ENCODE measurements at places on chromosomes 3 and 15.

DNA sequence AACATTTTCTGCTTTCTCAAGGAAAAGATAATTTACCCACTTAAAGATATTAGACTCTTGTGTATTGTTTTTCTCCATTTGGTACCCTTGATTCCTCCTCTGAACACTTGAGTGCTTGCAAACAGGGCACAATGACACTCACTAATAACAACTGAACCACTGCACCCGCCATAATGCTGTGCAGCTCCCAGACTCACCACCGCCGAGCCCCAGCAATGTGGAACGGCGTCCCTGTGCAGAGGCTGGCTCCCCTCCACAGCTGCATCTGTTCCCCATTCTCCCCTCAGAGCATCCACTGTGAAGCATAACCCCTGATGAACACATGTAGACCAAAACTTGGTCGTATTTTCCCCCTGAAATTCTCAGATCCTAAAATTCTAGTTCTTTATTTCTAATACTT is 276.2 kb upstream of the PLSCR5 start:
- DNase-seq, result no peak

GRCh38 chr3:11464356-11464755 is 179.4 kb downstream of the VGLL4 start:
- DNase-seq, result no peak

GRCh38 chr3:182862159-182862860 is 69.0 kb downstream of the ATP11B start:
- no peak for DNase-seq

DNA sequence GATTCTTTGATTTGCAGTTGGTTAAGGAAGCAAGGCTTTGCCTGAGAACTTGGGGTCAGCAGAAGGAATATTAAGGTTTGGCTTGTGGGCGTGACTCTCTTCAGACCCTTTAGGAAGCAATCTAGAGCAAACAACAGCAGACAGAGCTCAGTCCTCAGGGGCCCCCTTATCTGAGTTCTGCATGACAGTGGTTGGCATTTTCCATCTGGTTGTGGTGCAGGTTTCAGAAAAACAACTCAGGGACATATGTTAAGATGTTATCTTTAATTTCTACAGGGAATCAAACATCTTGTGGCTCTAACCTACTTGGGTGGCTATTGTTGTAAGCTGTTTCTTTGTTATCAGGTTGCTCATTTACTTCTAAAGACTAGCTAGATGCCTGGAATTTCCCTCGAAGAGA is 141.4 kb downstream of the VPS8 start:
- no peak for DNase-seq

- DNase-seq, result peak; percentile 37
These were observed 9.4 kb downstream of the IGF1R start for GRCh38 chr15:98657721-98658120.

- no peak for DNase-seq
These were observed 95.8 kb upstream of the ABHD17C start for GRCh38 chr15:80599359-80599758.

DNA sequence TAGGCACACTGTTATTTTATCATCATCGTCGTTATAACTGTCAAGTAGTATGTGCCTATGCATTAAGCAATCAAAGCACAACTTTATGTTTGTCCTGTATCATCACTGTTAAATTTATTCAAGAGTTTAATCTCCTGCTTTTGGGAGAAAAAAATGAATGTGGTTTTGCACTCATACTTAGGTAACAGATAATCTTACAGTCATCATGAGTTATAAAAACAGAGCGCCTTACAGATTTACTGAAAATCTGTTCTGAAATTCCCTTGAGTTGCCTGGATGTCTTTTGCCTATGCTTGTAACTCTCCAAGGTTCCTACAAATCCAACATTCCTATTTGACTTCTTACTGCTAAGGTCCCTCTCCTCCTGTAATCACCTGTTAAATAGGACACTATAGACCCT is 307.3 kb downstream of the ZIC4 start:
- DNase-seq, result peak; percentile 2

DNA sequence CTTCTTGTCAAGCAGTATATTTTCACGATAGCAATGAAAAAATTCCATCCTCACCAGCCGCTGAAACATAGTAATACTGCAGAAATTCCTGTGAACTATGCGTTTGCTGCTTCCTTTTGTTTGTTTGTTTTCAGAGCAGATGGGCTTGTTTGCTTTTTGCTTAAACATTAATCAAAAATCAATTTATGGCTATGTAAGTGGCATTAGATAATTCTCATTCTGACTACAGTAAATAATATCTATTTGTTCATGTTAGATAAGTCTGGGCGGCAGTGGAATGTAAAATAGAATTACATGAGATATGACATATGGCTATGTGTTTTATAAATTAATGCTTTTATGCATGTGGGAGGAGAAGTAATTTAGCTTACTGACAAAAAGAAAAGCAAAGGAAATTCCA is 163.7 kb downstream of the PGPEP1L start:
- DNase-seq, result no peak

- peak; percentile 20 for DNase-seq
These were observed 261.3 kb upstream of the NECTIN3 start for GRCh38 chr3:110810356-110810755.

DNA sequence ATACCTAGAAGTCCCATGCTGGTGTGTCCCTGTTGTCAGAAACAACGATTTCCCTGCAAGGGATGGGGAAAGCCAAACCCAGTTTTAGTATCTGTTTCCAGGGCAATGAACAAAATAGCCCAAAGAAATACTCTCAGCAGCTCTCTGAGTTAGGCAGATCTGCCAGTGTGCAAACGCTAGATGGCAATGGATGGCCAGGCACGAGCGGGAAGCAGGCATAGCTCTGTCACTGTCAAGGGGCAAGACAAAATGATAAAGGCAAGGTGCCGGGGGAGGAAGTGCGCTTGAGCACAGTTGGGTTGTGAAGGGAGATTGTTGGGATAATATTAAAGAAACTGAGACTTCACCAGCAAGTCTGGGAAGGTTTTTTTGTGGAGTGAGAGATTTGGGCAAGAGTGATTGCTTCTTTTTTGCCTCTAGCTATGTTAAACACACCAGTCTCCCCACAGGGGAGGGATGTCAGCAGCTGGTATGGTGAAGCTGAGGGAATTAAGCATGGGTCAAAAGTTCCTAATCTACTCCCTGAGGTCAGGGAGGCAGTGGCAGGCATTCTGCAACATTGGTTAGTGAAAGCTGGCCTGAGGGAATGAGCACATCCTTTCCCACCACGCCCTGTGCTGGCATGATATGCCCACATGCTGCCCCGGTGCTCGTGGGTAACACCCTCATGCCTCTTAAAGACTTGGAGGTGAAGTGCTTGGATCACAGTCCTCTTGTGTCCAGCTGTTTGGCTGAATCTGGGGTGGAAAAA is 117.5 kb downstream of the PDCD6IP start:
- peak; percentile 48 for DNase-seq

DNA sequence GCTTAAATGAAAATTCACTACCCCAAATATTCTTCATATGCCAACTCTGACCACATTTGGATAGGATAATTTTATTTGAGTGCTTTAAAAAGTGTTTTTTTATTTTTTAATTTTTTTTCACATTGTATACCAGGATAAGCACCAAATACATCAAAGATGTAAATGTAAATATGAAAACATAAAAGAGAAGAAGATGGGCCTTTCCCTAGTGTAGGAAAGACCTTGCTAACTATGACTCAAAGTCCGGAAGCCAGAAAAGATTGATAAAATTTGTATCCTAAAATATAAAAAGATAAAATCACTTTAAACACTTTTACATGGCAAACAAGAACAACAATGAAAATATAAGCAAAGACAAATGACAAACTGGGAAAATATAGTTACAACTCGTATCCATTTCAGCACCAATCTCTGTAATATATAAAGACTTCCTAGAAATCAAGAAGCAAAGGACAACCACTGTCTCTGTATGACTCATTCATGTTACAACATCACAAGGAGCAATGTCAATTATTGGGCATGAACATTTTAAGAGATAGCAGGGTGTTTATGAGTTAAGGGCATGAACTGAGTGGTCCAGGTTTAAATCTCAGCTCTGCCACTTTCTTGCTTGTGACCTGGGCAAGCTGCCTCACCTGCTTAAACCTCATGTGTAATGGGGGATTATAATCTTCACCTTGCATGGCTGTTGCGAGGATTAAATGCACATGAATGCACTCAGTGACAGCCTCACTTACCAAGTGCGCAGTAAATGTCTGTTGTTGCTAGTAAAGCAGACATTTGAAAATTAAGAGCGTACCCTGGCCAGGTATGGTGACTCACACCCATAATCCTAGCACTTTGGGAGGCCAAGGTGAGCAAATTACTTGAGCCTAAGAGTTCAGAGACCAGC is 25.3 kb upstream of the ARHGEF3 start:
- DNase-seq, result no peak

- no peak for DNase-seq
These were observed 8.9 kb upstream of the SEMA5B start for GRCh38 chr3:123036352-123037014.

GRCh38 chr3:161042023-161042501 is 63.1 kb downstream of the B3GALNT1 start:
- DNase-seq, result peak; percentile 92

- no peak for DNase-seq
These were observed 375.3 kb downstream of the TBC1D5 start for GRCh38 chr3:17367171-17367570.

DNA sequence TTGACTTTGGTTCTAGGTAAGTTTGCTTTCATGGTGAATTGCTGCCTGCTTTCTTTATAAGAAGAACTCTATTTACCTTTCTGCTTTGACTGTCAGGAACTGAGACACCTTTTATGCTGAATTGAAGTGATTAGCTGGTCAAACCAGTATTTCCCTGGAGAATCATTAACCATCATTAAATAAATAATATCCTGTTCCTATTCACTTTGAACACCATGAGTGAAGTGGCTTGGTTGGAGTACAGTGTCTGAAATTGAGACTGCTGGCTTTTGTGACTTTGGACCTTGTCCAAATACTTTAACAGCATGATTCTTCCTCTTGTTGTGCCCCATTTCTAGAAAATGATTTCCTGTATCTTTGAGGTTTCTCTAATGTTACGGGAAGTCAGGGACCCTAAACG is 5.6 kb upstream of the TMEM62 start:
- DNase-seq, result no peak

- DNase-seq, result no peak
These were observed 115.4 kb downstream of the OXNAD1 start for GRCh38 chr3:16380421-16380820.

DNA sequence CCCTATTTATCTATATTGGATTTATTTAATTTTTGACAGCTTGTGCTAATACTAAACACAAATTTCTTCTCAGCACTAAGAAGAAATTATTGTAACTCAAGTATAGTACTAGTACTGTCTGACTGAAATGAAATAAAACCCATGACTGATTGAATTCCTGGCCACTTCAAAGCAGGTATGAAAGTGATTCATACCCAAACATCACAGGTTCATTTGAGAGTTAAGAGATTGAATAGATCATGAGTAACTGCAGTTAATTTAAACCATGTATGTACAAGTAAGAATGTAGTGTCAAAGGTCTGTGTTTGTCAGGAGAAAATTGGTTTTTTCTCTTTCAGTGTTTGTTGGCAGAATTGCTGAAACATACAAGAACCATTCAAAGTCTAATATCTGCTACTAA is 332.0 kb upstream of the GRM7 start:
- no peak for DNase-seq

DNA sequence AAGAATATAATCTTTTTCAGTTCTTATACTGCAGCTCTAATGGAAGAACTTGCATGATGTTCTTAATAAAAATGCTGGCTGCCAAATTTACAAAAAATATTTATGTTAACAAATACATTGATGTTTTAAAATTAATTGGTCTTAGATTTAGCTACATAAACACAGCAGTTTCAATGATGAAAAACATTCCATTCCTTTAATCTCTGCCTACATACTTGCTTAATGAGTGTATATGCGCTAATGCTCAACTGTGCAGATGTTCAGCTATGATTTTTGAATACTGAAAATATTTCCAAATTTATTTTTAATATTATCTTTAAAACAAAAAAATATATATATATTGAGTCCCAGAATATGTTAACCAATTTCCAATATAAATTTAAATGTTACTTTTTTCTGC is 867.4 kb downstream of the ROBO1 start:
- DNase-seq, result no peak

GRCh38 chr15:93866476-93866875 is 364.9 kb upstream of the MCTP2 start:
- no peak for DNase-seq

GRCh38 chr15:29638781-29639180 is 183.5 kb downstream of the TJP1 start:
- DNase-seq, result peak; percentile 57

DNA sequence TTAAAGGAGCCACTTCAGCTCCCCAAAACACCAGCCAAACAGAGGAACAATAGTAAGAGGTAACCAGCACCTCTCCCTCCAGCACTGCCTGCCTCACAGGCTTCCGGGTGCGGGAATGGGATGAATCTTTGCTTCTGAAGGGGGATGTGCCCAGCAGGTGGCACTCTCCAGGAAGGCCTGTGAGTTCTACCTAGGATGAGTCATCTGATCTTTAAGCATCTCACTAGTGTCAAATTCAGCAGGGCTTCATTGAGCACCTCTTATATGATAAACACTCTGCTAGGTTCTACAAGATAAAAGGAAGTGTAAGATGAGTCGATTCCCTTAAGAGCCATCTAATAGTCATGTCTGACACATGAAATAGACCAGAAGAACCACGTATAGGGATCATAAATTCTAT is 237.4 kb upstream of the UMPS start:
- DNase-seq, result peak; percentile 60

GRCh38 chr3:18481946-18482548 is 56.9 kb upstream of the SATB1 start:
- DNase-seq, result no peak

- DNase-seq, result peak; percentile 32
These were observed 32.9 kb downstream of the DAPK2 start for GRCh38 chr15:64013179-64014062.

- no peak for DNase-seq
These were observed 528.8 kb downstream of the SHQ1 start for GRCh38 chr3:72319194-72320094.

DNA sequence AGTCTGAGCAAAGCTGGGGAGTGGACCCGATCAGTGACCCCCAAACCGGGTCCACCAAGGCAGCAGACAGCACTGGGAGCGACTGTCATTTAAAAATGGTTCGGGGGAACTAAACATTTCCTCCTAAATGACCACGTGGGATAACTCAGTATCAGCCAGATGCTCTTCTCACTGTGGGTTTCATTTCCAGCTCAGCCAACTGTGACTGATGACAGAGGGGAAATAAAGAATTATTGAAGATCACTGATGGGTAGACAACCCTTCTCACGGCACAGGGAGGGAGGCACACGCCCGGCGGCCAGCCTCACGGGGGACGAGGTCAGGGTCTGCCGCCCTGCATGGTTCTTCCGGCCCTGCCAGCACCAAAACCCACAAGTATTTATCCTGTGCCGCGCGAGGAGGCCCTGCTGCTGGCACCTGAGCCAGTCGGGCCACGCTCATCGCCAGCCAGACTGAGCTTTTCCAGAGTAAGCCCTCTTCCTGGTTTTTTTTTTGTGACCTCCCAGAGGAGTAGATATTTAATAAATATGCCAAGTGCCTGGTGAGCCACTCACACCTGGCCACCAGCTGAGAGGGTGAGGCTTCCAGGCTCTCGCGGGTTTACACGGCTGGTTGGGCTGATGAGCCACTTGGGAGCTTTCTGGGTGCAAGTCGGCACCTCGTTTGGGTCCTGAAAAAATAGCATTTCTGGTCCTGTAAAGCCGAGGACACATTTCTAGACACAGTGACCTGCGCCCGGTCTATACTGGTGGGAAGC is 6.2 kb downstream of the MELTF start:
- no peak for DNase-seq
